ENCODE measurements at places on chromosomes 3 and 15. TPM values are rescaled to one million over a fixed set of nuclear protein-coding genes. Genes with fewer than 3 reads are reported as not detected.

Gene PRSS50
- total RNA-seq, result 3.6 TPM

Gene ADAMTS9
- 240 TPM for total RNA-seq

Gene CIB2
- total RNA-seq, result 5.8 TPM

Gene ADGRG7
- not detected for total RNA-seq

Gene CRABP1
- total RNA-seq, result 11.5 TPM

Gene SLC2A2
- not detected for total RNA-seq

Gene TM4SF4
- 1.6 TPM for total RNA-seq

Gene GPR156
- total RNA-seq, result 0.88 TPM

Gene CYP8B1
- not detected for total RNA-seq

Gene CAV3
- not detected for total RNA-seq

- no peak for DNase-seq
Measured at GRCh38 chr3:77362936-77363335, 323.0 kb downstream of the ROBO2 start.

- DNase-seq, result no peak
Measured at GRCh38 chr3:128260275-128260674, 107.0 kb downstream of the EEFSEC start.

GRCh38 chr3:157713101-157713500, 209.9 kb upstream of the VEPH1 start:
- no peak for DNase-seq

- DNase-seq, result no peak
Measured at GRCh38 chr3:41417574-41417973, 218.3 kb downstream of the CTNNB1 start.

GRCh38 chr15:75202251-75203016, 752 bp downstream of the C15orf39 start:
- DNase-seq, result peak; percentile 66

DNA sequence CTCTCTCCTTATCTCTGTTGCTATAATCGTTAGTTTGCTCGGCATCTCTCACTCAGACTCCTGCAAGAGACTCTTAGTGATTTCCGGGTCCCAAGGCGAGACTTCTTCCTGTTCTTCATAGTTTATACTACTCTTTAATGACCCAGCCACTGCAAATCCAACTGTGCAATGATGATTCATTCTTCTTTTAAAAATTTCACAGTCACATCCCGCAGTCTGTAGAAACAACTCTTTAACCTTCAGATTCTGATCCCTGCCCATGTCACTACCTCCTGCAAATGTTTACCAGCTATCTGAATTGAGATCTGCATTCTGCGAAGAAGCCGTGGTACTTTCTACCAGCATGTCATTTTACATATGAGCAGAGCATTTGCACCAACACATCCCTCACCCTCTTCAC, 2.8 kb upstream of the VGLL3 start:
- DNase-seq, result no peak

GRCh38 chr15:81363718-81364500, 10.1 kb downstream of the TMC3 start:
- no peak for DNase-seq

- DNase-seq, result peak; percentile 35
Measured at GRCh38 chr15:70376929-70377691, 279.4 kb upstream of the TLE3 start.

- DNase-seq, result no peak
Measured at GRCh38 chr15:50753463-50753862, 12.0 kb downstream of the SPPL2A start.

GRCh38 chr3:134881305-134881704, 86.2 kb downstream of the EPHB1 start:
- DNase-seq, result no peak

GRCh38 chr15:72991026-72991425, 61.2 kb upstream of the NEO1 start:
- no peak for DNase-seq

GRCh38 chr15:25714538-25714840, 148.6 kb downstream of the ATP10A start:
- DNase-seq, result no peak

DNA sequence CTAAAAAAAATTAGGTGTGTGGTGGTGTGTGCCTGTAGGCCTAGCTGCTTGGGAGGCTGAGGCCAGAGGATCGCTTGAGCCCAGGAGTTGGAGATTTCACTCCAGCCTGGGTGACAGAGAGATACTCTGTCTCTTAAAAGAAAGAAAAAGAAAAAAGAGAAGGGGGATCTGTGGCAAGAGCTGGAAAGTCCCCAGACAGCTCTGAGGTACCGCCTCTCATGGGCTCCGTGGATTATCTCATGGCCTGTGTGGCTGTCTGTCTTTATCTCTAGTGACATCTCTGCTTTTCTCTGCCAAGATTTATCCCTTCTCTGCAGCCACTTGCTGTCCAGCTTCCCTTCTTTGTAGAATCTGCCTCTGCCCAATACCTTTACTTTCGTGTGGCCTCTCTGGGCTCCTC, 5.7 kb downstream of the EXOSC7 start:
- DNase-seq, result no peak

- DNase-seq, result no peak
Measured at GRCh38 chr3:8523041-8523440, 21.4 kb downstream of the LMCD1 start.

GRCh38 chr3:16801698-16802097, 83.1 kb upstream of the PLCL2 start:
- no peak for DNase-seq

DNA sequence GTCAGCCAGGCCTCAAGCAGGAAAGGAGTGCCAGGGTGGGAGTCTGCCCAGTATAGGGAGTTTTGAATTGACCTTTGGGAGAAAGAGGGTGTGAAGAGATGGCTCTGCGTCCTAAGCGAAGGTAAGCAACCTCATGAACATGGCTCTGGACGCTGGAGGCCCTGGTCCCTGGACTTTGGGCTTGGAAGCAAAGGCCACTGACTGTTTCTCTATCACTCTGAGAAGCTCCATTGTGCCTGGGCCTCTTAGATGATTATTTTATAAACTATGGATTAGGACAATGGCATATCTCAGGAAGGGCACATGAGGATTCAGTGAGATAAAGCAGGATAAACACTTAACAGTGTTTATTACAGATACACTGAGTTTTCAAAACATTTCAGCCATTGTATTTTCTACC, 59.0 kb downstream of the SUCLG2 start:
- DNase-seq, result no peak

- no peak for DNase-seq
Measured at GRCh38 chr15:101556273-101556672, 66.8 kb upstream of the PCSK6 start.

DNA sequence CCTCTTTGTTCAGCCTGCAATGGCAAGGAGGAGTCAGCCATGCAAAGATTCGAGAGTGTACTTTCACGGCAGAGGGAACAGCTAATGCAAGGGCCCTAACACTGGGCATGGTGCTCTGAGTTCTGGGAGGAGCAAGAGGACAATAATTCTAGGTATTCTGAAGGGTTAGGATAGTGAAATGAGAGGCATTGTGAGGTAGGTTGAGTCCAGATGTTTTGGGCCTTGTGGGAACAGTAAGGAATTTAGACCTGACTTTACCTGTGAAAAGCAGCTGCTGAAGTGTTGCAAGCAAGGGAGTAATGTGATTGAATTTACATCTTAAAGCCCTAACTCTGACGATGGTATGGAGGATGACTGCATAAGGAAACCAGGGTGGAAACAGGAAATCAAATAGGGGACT, 211.6 kb downstream of the CNTN3 start:
- no peak for DNase-seq

GRCh38 chr3:119681279-119681678, 4.1 kb upstream of the COX17 start:
- no peak for DNase-seq
